ENCODE measurements at places on chromosomes 7 and 10.

DNA sequence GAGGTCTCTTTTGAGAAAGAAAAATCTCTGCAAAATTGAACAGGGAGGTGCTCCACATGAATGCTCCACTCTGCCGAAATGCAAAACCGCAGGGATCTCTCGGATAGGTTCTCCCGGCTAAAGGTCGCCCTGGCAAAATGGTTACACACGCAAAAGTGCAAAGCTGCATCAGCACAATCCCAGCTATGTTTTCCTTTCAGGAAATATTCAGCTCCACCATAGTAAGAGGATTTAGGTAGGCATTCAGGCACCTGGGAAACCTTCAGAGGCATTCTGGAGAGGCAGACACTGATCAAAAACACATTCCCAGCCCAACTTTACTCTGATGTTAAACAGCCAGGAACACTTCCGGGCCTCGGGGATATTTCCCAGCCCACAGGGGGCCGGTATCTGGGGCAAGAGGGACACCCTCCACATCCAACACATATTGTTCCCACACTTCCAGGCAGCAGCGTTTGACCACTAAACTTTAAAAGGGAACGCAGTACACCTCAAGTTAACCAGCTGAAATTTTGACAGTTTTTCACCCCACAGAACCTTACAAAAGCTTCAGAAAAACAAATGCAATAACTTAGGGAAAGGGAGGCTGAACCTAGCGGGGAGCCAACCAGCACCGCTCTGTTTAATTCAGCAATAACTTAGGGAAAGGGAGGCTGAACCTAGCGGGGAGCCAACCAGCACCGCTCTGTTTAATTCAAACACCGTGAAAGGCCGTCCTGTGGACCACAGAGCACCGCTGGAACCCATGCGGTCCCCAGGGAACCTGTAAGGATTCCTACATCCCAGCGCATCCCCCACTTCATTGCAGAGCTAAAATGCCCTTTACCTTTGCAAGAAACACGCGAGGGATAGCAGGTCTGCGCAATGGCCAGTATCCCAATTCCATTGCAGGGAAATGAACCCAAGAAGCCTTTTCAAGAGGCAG lies 45.9 kb downstream of the TNS3 start:
- no peak for DNase-seq

GRCh38 chr7:134627775-134628153 lies 18.9 kb upstream of the BPGM start:
- no peak for DNase-seq

GRCh38 chr7:108143658-108144420 lies 13.7 kb upstream of the LAMB4 start:
- DNase-seq = no peak

DNA sequence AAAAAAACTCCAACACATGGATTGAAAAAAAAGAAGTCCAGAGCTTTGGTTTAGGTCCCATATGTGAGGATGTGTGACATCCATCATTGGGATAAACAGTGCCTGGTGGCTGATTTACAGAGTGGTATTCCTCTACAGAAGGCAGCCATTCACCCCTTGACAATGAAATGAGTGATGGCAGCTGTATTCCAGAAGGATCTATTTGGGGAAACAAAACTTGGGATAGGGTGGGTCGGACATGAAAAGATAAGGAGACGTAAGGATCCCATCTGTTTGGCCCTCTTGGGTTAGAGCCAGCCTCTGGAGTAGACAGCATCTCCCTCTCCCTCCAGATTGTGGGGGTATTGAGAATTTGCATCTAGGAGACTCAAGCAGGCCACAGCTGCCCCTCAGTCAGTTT lies 15.2 kb upstream of the CREB5 start:
- DNase-seq = no peak

DNA sequence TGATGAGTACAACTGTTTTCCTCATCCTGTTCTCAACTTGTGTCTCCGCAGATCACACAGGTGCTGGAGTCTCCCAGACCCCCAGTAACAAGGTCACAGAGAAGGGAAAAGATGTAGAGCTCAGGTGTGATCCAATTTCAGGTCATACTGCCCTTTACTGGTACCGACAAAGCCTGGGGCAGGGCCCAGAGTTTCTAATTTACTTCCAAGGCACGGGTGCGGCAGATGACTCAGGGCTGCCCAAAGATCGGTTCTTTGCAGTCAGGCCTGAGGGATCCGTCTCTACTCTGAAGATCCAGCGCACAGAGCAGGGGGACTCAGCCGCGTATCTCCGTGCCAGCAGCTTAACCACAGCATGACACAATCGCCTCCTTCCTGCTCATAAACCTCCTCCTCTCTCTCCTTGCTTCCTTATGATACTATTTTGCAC lies 126.7 kb upstream of the PRSS58 start:
- no peak for DNase-seq

Data from CD4-positive, alpha-beta T cell treated with Interferon gamma for 1 hour (primary cell).